ENCODE measurements at places on chromosomes 4 and X. TPM values are rescaled to one million over a fixed set of nuclear protein-coding genes. Genes with fewer than 3 reads are reported as not detected.

The BTK gene
- 81.6 TPM for total RNA-seq

DNA sequence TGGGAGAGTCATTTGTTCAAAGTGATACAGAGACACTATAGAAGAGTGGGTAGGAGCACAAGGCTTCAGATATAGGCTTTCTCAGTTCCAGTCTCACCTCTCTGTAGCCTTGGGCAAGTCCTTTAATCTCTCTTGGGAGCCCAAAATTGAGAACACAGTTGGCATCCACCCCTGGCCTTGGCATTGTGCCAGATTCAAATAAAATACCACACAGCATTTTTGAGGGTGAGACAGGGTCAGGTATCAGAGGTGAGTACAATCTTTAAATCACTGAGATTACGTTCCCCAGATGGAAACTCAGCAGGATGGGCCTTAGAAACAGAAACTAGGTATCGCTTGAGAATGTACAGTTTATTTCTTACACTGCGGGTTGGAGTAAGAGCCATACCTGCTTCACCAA, 25.2 kb upstream of the SMIM10L2A start:
- H3K27me3 ChIP-seq, result no peaks in the 10 kb centered on the region
- no peak overlapping the region for H3K4me3 ChIP-seq
- DNase-seq, result no peak
- no peaks in the 10 kb centered on the region for H3K4me1 ChIP-seq

- 0 out of 2 replicates have a peak, but pooled peaks cover 2% of the 10 kb centered on the region for H3K4me1 ChIP-seq
- no peak for DNase-seq
- no peak overlapping the region for H3K4me3 ChIP-seq
Measured at GRCh38 chr4:41976775-41977516, 4.6 kb upstream of the DCAF4L1 start.

The SMS gene
- total RNA-seq, result 116 TPM

- H3K4me3 ChIP-seq, result no peak overlapping the region
- DNase-seq, result peak; percentile 51
- H3K4me1 ChIP-seq, result no peaks in the 10 kb centered on the region
- no peaks in the 10 kb centered on the region for H3K36me3 ChIP-seq
- H3K27me3 ChIP-seq, result no peaks in the 10 kb centered on the region
Measured at GRCh38 chrX:103774070-103774642, 2.5 kb upstream of the PLP1 start.

GRCh38 chr4:24063731-24064130, 173.9 kb upstream of the PPARGC1A start:
- no peaks in the 10 kb centered on the region for H3K27me3 ChIP-seq
- no peak for DNase-seq
- no peak overlapping the region for H3K27ac ChIP-seq
- no peak overlapping the region for H3K4me3 ChIP-seq
- no peaks in the 10 kb centered on the region for H3K4me1 ChIP-seq

The AFM gene
- not detected for total RNA-seq

GRCh38 chr4:84887824-84888223, 78.7 kb downstream of the WDFY3 start:
- no peak overlapping the region for H3K4me3 ChIP-seq
- no peaks in the 10 kb centered on the region for H3K36me3 ChIP-seq
- H3K27me3 ChIP-seq, result no peaks in the 10 kb centered on the region

GRCh38 chrX:24542756-24543155, 77.7 kb downstream of the PDK3 start:
- H3K4me1 ChIP-seq, result peaks cover 4% of the 10 kb centered on the region
- H3K4me3 ChIP-seq, result no peak overlapping the region
- H3K27me3 ChIP-seq, result no peaks in the 10 kb centered on the region
- H3K27ac ChIP-seq, result no peak overlapping the region

The FABP2 gene
- total RNA-seq, result not detected

The MAGEA12 gene
- not detected for total RNA-seq

DNA sequence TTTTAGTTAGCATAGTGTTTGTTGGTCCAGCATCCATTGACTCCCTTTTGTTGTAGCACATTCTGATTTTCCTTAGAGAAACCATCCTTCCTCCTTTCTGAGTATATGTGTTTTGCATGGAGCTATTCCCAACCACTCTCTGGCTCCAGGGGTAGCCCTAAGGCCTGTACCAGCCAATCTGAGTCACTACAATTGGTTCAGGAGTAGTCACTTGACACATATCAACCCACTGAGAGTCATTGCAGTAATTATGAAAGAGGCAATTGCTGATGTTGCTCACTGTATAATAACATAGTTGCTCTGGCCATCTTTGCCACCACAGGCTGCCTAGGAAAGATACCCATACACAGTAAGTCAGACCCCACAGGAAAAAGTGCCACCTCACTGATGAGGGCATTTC, 71.2 kb upstream of the GRID2 start:
- no peak for DNase-seq
- no peaks in the 10 kb centered on the region for H3K4me1 ChIP-seq
- H3K27me3 ChIP-seq, result no peaks in the 10 kb centered on the region
- no peak overlapping the region for H3K27ac ChIP-seq

DNA sequence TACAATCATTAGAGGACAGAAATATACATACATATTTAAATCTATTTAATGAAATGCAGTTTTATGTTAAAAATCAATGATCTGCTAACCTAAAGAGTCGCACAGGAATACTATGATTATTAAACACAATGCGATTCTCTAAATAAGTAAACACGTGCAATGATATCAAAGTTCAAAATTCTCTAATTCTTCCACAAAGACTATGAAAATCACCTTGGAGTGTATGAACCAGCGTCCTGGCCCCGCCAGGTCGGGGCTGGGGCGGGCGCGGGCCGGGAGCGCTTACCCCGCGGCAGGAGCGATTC, 608 bp upstream of the FAM200B start:
- H3K27ac ChIP-seq, result peak overlapping the region; percentile 86
- H3K4me1 ChIP-seq, result peaks cover 57% of the 10 kb centered on the region
- peaks cover 9% of the 10 kb centered on the region for H3K36me3 ChIP-seq
- H3K4me3 ChIP-seq, result peak overlapping the region; percentile 94
- no peaks in the 10 kb centered on the region for H3K27me3 ChIP-seq

DNA sequence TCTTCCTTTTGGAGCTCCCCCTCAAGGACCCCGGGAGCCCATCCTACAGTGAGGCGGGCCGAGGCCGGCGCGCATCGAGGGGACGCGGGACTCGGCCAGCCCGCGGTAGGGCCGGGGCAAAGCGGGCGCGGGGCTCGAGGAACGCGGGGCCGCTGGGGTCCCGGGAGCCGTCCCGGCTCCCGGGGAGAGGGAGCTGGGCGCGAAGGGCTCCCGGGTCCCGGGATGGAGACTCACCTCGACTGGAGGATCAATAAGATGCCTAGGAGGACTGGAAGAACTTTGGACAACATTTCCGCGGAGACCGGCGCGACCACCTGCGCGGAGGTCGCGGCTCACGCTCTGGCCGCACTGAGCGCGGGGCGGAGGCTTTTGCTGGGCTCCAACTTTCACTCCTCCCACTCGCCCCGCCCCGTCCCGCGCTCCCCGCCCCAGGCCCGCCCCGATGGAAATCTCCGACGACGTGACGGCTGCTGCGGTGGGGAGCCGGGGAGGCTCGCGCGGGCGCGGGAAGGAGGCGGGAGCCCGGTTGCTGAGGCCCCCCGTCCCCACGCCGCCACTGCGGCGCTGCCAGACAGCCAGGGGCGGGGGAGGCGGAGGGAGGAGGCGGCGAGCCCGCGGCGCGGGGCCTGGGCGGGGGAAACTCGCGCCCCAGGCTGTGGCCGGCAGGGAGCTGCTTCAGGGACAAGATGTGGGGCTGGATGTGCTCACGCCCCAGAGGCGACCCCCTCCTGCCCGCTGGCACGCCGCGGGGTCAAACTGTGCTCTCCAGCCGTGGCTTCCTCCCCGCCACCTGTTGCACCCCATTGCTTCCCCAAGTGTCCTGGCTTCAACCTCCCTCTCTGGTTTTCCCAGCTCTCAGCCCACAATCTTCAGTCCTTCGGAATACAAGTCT, at the start of gene GABRE:
GABRE (minus strand) TSS at position 341 of the 892 bp plus-strand sequence; CDS start at position 290, 51 bp downstream.
- no peaks in the 10 kb centered on the region for H3K27me3 ChIP-seq
- H3K36me3 ChIP-seq, result no peaks in the 10 kb centered on the region
- no peaks in the 10 kb centered on the region for H3K4me1 ChIP-seq

DNA sequence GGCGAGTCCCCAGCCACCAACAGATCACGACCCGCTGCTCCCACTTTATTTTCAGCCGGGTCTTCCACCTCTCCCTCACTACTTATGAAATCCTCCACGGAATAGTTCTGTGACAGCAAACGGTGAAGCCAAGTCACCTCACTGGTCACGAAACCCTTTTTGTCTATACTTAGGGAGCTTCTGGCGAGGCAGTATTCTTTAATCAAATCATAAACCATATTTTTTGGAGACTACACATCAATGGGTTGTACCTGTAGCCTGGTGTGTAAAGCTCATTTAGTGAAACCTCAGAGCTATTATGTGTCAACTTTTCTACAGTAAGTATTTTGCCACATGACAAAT, 809 bp upstream of the H2AZ1 start:
- peaks cover 16% of the 10 kb centered on the region for H3K36me3 ChIP-seq

The SERTM2 gene
- not detected for total RNA-seq

The KDR gene
- total RNA-seq, result not detected

DNA sequence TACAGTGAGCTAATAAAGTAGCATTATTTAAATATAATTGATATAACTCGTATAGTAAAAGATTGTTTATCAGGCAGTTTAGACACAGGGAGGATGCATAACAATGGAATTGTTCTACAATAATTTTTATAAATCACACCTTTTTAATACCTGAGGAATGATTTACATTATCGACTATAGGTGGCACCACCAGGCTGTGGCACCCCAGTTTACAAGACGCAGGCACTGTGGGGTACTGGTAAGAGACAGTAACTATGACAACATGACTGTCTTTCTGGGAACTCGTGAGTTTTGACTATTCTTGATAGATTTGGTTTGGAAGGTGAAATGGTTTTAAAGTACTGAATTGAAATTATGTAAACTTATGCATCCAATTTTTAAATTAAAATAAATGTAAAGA, 27.1 kb upstream of the STBD1 start:
- no peaks in the 10 kb centered on the region for H3K4me1 ChIP-seq
- H3K4me3 ChIP-seq, result no peak overlapping the region
- H3K27ac ChIP-seq, result no peak overlapping the region

- H3K4me3 ChIP-seq, result no peak overlapping the region
- no peaks in the 10 kb centered on the region for H3K27me3 ChIP-seq
- no peak for DNase-seq
- H3K36me3 ChIP-seq, result no peaks in the 10 kb centered on the region
Measured at GRCh38 chr4:141339966-141340365, 119.3 kb downstream of the ZNF330 start.

The FGF13 gene
- total RNA-seq, result not detected

- no peaks in the 10 kb centered on the region for H3K27me3 ChIP-seq
- no peak overlapping the region for H3K4me3 ChIP-seq
- no peak for DNase-seq
- H3K4me1 ChIP-seq, result no peaks in the 10 kb centered on the region
- no peak overlapping the region for H3K27ac ChIP-seq
Measured at GRCh38 chrX:46954716-46955115, 42.5 kb downstream of the JADE3 start.

The EDA2R gene
- not detected for total RNA-seq

DNA sequence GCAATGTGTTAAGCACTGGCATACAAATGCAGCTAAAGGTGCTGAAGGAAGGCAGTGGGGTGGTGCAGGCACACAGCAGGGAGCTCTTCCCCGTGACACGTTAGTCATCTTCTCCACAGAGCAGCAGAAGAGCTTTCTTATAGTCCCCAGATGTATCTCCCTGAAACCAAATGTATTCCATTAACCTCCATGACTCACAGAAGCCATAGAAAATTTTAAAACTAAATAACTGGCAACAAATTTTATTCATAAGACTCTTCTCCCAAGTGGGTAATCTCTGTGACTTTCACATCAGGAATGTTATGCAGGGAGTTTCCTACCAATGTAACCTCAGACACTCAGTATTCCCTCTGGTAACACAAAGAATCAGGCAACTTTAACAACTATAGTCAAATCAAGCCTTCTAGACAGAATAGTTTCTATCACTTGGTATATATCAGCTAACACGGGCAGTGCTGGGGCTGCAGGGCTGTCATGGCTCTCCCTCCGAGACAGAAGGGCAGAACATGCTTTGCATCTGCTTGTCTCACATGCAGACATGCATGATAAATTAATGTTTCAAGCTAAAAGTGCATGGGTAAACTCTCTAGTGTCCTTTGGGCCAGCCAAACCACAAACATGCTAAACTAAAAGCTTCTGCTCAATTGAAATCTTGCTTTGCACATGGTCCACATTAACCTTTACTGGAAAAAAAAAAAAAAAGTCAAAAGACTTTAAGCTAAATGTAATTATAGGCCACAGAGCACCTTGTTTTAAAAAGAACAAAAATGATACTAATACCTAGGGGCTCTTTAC, 28.2 kb downstream of the ANXA5 start:
- DNase-seq, result no peak
- H3K27ac ChIP-seq, result no peak overlapping the region
- H3K4me3 ChIP-seq, result no peak overlapping the region
- H3K27me3 ChIP-seq, result no peaks in the 10 kb centered on the region

- DNase-seq, result no peak
- 0 out of 2 replicates have a peak, but pooled peaks cover 2% of the 10 kb centered on the region for H3K4me1 ChIP-seq
- H3K27me3 ChIP-seq, result no peaks in the 10 kb centered on the region
- H3K27ac ChIP-seq, result no peak overlapping the region
Measured at GRCh38 chrX:23849241-23849640, 58.5 kb downstream of the APOO start.
